ENCODE measurements at places on chromosomes 5 and 9.

DNA sequence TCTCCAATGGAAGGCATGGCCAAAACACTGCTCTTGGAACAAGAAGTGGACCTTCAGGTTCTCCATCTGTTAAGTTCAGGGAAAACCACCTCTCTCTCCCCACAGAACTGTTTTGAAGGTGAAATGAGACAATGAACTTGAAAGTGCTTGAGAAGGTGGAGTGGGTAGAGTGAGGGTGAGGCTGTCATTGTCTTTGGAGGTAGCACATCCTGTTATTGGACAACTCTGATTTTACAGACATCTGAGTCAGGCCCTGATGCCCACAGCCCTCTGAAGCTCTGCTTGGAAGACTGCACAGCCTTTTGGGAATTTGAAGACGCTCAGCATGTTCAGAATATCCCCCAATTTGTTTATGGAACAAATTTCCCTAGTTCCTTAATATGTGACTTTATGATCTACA lies 27.6 kb upstream of the TEX48 start:
- no peak for DNase-seq

- no peak for DNase-seq
Observed at GRCh38 chr5:61805101-61805500, 473.0 kb downstream of the ZSWIM6 start.

DNA sequence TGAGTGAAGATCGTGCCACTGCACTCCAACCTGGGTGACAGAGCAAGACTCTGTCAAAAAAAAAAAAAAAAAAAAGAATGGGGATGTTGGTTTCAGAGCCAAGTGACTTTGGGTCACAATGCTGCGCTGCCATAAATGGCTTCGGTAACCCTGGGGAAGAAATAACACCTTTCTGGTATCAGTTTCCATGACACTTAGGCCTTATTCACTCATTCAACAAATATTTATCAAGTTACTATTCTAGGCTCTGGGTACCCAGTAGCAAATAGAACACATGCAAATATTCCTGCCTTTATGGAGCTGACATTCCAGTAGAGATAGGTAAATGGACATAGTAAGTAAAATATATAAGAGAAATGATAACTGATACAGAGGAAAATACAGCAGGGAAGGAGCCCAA lies 454.2 kb downstream of the PDE4D start:
- no peak for DNase-seq

- no peak for DNase-seq
Observed at GRCh38 chr9:70043285-70043684, 363 bp upstream of the MAMDC2 start.

DNA sequence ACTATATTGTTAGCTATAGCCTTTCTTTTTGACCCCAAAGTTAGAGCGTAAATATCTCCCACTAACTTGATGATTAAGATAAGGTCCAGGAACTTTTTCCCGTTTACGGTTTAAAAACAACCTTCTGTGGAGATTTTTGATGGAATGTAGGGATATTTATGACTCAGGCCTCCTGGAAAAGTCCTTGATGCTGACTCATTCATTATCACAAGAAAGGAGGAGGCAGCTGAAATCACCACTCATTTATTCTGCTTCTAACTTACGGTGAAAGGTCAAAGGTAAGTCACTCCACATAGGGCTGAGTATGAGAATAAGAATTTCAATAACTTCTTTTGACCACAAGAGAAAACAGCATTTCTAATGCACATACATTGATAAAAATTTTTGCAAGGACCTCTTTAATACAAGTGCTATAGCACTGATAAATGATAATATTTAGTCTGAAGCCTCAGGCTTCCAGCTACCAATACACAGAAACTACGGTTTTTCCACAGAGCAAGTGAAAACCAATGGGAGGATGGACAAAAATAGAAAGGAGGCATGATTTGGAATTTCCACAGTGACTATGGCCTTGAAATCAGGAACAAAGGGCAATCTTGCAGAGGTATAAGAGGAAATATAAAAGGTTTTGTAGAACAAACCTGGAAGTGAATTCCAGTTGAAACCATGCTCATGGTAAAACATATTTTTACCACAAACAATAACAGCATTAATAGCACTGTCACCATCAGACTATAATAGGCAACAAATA lies 146.5 kb downstream of the PPP2R2B start:
- DNase-seq: no peak
